Ecto neural progenitor cell (in vitro differentiated cells): ENCODE measurements at places on chromosomes 11 and 22.

GRCh38 chr11:46900091-46900746 is 18.1 kb downstream of the LRP4 start:
- DNase-seq: no peak

GRCh38 chr11:12164061-12165014 is 53.9 kb downstream of the MICAL2 start:
- no peak for DNase-seq

- DNase-seq: no peak
These were observed 12.1 kb downstream of the DCUN1D5 start for GRCh38 chr11:103079833-103080232.

GRCh38 chr22:25360891-25361645 is 141.6 kb downstream of the CRYBB2 start:
- DNase-seq: no peak

- no peak for DNase-seq
These were observed 230.0 kb downstream of the SOX6 start for GRCh38 chr11:16126362-16126761.

DNA sequence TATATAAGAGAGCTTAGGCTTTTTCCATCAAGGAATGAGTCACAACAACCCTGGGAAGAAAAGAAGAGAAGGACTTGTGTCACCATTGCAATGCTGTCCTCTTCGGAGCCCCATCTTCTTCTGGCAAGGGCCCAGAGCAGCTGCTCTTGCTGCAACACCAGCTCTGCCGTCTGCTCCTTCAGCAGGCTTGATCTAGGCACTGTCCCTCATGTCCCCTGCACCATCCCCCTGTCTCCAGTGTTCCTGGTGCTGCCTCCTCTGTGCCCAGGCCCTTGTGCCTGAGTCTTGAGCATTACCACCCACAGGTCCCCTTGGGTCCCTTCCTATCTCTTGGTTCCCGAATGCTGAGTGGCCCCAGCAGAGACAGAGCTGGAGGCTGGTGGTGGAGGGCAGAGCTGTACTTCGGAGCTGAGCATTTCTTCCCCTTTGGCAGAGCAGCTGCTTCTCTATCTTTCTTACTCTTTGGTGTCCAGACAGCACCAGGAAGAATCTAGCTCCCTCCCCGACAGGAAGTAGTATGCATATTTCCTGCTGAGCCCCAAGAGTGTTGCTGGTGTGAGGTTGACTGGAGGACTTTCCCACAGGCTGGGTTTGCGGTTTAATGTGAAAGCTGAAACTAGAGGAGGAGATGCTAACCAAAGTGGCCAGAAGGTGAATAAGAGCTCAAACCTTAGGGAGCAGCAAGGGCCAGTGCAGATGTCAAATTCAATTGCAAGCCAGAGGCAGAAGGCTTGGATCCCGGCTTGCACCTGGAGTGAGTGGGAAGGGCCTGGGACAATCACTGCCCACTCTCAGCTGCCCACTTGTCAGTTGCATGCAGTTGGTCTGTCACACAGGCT is 27.8 kb downstream of the WEE1 start:
- DNase-seq: no peak

DNA sequence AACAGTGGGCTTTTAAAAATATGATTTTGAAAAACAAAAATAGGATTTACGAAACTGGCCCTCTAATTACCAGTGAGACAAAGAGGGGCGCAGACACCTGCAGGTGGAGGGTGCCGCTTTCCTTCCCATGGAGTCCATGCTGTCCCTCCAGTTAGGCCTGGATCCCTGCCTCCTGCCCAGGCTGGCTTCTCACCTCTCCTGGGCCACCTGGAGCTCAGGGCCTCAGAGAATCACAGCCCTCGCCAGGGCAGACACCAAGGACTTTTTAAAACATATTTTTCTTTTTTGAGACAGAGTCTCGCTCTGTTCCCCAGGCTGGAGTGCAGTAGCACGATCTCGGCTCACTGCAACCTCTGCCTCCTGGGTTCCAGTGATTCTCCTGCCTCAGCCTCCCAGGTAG is 1437.2 kb downstream of the TBC1D22A start:
- DNase-seq: peak; percentile 22

DNA sequence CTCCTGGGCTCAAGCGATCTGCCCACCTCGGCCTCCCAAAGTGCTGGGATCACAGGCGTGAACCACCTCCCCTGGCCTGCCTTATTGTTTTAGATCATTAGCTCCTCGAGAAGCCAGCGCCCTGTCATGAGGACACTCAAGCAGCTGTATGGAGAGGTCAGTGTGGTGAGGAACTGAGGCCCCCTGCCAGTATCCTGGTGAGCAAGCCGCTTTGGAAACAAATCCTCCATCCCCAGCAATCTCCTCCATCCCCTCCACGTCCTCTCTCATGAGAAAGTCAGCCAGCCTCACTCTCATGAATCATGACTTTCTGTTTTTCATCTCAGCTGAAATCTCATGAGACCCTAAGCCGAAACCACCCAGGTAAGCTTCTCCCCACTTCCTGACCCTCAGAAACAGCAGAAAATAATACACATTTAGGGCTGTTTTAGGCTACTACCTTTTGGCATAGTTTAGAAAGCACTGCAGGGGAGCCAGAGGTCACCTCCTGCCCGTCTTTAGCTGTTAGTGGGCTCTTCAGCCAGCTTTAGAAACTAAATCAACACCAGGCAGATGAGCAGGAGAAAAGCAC is 56.0 kb downstream of the CTTN start:
- no peak for DNase-seq

DNA sequence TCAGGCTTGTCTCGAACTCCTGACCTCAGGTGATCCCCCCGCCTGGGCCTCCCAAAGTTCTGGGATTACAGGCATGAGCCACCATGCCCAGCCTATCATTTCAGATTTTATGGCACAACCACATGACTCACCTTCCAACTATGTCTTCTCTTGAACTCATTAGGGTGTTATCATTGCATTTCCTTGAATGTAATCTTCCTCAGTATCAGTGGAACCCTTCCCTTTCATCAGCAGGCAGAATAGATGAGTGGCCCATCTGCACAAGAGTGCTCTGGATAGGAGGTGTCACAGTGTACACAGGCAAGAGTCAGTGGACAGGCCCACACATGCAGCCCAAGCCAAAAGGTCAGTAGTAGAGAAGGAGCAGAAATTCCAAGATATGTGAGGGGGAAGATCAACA is 29.1 kb upstream of the AQP11 start:
- DNase-seq: no peak

DNA sequence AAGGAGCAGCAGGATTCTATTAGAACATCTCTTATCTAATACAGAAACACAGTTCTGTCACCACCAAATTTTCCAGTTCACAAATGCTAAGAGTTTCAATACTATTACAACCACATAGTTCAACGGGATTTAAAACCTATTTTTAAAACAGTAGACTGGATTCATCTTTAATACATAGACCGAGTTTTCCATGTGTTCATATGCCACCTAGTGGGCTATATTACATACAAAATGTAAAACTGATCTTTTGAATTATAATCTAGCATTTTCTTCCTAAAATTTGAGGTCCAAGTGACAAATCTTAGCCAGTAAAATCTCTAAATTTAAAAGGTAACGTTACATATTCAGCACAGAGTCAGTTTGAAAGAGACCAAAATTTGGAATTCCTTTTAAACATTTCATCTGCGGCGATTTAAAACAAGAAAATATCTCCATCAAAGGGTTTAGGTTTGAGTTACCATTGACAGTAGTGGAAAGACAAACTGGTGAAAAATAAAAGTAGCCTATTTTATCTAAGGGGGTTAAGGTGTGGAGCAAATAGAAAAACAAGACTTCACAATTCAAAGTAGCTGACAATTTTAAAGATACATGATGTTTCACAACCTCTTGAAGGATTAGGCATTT is 269.3 kb upstream of the MPPED2 start:
- DNase-seq: no peak
